ENCODE measurements at places on chromosomes 6 and 20.

DNA sequence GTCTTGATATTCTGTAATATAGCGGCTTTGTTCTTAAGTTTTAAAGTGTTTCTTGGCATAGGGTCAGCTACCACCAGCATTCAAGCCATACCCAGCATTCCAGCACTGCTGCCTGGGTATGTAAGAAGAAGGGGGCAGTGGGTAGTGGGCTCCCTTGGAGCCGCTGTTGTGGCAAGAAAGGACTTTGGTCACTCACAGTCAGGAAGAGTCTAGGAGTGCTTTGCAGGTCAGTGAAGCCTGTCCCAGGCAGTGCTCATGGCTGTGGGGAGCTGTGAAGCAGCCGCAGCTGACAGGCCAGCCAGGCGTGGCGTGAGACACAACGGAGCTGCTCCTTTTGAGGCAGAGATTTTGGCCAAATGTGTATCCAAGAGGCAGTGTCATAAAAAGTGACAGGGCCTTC, 512.0 kb downstream of the CDKAL1 start:
- no peak for DNase-seq

GRCh38 chr6:157952861-157953351, 28.8 kb upstream of the SYNJ2 start:
- DNase-seq = no peak

DNA sequence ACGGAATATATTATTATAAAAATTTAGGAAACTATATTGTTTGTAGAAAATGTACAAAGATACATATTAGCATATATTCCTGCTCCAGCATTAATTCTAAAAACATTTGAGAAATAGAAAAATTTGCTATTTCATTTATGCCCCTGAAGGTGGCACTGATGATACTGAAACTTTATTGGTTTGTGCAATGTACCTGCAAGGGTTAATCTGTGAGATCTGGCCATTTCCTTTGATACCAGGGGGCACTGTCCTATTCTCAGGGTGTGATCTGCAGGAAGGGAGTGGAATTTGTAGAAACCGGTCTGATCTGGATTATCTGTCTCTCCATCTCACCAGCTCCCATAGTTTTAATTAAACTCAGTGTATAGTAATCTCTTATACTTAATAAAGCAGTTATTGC, 625.1 kb upstream of the IMPG1 start:
- DNase-seq = no peak

DNA sequence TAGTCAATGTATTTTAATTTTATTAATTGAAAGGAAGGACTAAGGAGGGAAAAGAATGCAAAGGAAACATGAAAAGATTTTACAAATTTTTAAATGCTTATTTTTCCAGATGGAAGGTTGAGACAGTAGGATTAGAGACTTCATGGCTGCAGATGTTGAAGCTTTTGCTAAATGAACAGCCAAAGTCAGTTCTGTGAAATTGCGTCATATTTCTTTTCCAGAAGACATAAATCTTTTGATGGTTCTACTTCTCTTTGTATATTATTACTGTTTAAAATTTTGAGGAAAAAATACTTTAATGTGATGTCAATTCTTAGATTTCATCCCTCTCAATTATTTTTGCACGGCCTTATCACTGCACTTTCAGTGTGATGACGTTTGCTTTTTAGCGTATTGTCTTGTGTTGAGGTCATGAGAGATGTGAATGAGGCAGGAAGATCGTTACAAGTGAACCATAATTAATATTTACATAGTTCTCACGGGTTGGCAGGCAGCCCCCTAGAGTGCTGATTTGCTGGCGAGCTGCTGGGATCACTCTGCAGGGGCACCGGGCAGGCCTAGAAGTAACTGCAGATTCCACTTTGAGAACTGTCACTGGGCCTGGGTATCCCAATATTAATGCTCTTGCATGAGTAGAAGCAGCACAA, 158.1 kb downstream of the TBXT start:
- DNase-seq = no peak

- no peak for DNase-seq
These were observed 99.5 kb downstream of the KCNQ5 start for GRCh38 chr6:72721346-72721745.

GRCh38 chr20:34629342-34629741, 47.5 kb downstream of the PIGU start:
- DNase-seq = no peak

GRCh38 chr20:36777167-36777566, 3.6 kb upstream of the DSN1 start:
- DNase-seq = no peak

DNA sequence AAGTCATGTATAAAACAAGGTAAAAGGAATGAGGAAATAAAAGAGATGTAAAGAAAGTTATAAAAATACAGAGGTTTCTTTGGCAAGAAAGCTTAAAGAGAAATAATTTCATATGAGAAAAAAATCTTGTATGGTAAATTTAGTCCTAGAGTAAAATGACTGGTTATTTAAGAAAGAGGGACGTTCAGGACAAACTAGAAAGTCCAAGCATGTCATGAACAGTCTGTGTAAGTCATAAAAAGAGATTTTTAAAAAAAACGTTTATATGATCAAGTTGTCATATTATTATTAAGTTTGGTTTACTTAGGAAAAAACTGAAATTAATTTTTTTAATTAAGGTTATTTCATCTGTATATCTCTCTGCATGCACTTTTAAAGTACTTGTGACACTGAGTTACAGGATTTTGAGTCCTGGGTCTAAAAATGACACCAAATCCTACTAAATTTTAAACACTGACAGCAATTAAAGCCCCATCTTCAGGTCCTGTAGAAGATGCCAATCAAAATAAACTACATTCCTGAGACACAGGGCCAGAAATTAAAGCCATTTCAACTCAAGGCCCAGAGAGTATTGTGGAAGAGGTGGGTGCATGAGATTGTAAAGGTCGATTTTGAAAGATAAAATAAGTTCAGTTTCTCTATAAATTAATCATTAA, 62.4 kb downstream of the AGPAT4 start:
- DNase-seq = no peak

- DNase-seq = no peak
These were observed 30.2 kb downstream of the TRAM2 start for GRCh38 chr6:52546678-52547077.

DNA sequence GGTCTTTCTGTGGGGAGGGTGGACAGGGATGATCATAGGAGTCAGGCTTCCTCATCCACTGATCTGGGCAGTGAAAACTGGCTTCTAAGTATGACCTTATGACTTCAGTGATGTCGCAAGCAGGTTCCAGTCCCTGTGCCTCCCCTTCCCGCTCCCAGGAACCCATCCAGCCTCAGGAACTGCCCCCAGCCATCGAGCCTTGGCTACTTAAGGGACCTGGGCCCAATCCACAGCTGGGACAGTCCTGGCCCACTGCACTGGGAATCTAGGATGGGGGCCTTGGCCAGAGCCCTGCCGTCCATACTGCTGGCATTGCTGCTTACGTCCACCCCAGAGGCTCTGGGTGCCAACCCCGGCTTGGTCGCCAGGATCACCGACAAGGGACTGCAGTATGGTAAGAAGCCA, at the start of gene LBP:
LBP (plus strand) TSS at position 236 of the 405 bp plus-strand sequence; CDS start at position 271, 35 bp downstream.
- DNase-seq = no peak

DNA sequence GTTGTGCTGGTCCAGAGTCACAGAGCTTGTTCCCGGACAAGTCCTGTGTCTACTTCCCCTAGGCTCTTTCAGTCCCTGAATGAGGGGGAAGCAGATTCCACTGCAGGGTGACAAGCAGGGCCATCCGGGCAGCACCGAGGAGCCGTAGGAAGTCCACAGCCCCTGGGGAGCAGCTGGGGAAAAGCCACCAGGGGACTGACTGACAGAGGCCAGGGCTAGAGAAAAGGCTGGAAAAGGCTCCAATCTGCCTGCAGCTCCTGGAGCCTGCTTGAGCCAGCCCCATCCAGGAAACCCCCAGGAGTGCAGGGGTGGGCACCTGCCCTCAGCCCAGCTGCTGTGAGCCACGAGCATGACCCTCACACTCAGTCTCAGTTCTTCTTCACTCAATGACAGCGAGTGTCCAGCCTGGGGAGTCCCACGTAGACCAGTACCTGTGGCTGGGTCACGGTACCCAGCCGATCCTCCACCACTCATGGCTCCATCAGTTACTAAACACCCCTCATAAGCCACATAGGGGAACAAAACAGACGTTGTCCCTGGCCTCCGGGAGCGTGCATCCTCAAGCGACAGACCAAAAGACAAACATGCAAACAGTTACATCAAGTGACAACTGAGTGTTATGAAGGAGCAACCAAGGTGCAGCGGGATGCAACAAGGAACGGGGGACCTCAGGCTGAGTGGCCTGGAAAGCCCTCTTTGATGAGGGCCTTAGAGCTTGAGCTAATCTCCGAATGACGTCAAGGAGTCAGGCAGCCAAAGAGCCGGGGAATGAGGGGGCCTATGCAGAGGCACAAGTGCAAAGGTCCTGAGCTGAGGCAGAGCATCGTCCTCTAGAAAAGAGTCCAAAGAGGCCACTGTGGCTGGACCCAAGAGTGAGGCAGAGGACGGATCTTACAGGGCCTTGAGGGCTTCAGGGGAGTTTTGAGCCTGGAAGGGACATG, 24.8 kb upstream of the VSTM2L start:
- no peak for DNase-seq

GRCh38 chr6:49582529-49582928, 32.1 kb downstream of the C6orf141 start:
- no peak for DNase-seq

GRCh38 chr20:48732081-48732829, 95.5 kb downstream of the PREX1 start:
- no peak for DNase-seq

GRCh38 chr20:33676121-33676520, 1.9 kb upstream of the NECAB3 start:
- no peak for DNase-seq

GRCh38 chr6:31068669-31069340, 43.6 kb downstream of the C6orf15 start:
- peak; percentile 46 for DNase-seq

- DNase-seq = no peak
These were observed 29.6 kb downstream of the NPEPL1 start for GRCh38 chr20:58721951-58722778.

GRCh38 chr6:136987526-136987925, 57.2 kb downstream of the IL20RA start:
- no peak for DNase-seq

- no peak for DNase-seq
These were observed 374.9 kb downstream of the GJA1 start for GRCh38 chr6:121810158-121811032.

GRCh38 chr6:46947497-46947896, 25.8 kb upstream of the ADGRF5 start:
- no peak for DNase-seq

GRCh38 chr6:163250116-163250515, 164.4 kb upstream of the QKI start:
- DNase-seq = no peak

DNA sequence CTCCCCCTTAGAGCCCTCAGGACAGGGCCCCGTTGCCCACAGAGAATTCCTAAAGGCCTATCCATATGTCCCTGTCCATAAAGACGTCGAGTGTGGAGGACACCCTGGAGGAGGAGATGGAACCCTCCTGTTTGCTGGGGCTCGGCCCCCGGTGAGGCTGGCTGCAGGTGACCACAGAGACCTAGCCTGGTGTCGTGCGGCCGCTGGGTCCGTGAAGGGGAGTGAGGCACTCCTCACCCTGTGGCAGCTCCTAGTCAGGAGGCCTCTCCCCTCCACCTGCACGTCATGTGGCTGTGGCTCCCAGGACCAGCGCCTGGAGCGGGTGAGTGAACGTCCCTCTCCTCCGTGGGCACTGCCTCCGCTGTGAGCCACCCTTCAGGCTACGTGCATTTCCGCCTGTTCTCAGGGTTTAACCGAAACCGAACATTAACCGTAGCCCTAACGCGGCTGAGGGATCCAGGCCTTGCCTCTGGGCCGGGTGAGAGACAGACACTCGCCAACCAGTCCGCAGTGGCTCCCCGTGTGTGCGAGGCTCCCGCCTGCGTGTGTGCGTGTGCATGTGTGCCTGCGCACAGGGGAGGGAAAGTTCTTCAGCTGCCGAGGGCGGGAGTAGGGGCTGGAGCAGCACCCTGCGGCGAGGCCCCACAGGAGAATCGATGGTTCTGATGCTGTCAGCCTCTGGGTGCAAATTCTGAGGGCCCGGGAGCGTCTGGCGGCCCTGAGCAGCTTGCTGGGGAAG, 5.9 kb upstream of the TCEA2 start:
- DNase-seq = no peak

DNA sequence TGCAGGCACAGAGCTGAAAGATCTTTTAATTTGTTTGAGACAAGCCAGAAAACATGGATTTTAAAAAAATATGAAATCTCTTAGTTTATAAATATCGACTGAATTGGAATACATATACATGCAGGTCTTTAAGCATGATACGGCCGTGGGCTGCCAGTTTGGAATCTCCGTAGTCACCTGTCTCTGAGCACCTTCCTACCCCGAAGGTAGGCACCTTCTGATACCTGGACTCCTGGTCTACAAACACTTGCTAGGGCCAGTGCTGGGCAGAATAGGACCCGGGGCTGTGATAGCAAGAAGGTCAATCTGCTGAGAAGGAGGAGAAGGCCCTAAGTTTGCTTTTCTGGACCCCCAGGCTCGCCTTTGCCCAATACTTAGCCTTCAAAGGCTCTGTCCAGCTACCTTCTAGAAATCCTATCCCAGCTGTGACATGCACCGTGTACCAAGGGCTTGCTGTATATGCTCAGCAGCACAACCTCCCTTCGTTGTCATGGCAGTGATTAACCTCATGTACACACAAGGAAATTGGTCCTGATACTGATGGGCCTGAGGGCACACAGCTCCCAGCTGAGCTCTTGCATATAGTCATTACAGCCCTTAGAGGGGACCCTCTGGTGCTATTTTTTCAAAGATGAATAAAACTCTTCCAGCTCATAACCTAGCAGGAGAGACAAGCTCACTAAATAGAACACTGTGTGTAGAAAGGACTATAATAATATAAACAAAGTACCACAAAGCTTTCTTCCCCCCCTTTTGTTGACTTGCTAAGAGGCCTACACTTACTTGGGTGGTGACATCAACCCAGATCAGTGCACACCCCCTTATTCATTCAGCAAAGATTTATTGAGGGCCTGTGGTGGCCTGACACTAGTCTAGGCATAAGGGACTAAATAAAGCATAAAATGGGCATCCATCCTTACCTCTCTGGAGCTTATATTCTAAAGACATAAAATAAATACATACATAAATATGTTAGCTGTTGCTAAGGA, 17.7 kb downstream of the SNPH start:
- DNase-seq = no peak

GRCh38 chr6:160034036-160034930, 65.4 kb downstream of the IGF2R start:
- no peak for DNase-seq

GRCh38 chr20:44001667-44002596, 87.3 kb downstream of the TOX2 start:
- no peak for DNase-seq

All from stimulated activated CD8-positive, alpha-beta memory T cell treated with anti-CD3 and anti-CD28 coated beads, Interleukin-7, amount 100 ng/mL, for 4 hours (primary cell).